Activated CD4-positive, alpha-beta T cell treated with anti-CD3 and anti-CD28 coated beads, Interleukin-2, amount 50 U/mL, for 4 hours (primary cell): ENCODE measurements at places on chromosomes 4 and X.

- DNase-seq = no peak
Observed at GRCh38 chr4:123121241-123121907, 199.0 kb upstream of the NUDT6 start.

DNA sequence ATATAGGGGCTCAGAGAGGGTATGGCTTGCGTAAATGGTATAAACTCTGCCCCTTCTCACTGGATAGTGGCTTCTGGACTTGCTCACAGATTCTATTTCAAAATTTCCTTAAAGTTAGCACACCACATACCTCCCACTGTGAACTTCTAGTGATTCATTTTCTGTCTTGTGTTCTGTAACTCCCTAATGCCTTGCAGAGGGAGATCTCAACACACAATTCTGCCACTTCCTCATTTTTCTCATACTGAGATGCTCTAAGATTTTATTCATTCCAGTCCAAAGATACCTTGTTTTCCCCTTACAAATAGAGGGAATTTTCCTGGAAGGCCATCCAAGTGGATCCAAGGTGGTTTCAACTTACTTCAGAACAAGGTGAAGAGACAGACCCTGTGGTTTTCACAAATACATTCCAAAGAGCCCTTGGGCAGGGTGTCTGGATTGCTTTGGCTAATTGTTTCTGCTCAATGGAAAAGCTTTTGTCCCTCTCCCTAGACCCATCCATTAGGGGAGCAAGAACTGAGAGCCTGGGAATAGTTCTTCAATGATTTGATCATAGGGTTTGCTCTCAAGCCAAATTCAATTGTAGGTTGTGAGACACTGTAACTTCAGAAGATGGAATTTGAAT is 52.1 kb upstream of the CAPN6 start:
- DNase-seq = no peak

- DNase-seq = no peak
Observed at GRCh38 chrX:74346088-74346487, 42.1 kb downstream of the ZCCHC13 start.

DNA sequence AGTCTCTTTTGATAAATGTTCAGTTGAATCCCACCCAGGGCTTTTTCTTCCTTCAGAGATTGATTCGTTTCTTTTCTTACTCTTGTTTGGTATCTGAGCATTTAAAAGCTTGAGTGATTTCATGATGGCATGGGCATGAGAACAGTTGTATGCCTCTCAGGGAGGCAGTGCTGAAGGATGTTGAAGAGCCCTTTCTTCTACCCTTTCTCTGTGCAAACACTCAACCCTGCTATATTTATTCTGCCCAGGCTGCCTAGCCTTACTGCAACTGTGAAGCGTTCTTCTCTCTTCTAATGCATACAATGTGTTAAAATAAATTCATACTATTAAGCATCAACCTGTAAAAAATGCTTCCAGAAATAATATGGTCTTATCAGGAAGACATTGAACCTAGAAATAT is 367.6 kb upstream of the LCORL start:
- DNase-seq = no peak

DNA sequence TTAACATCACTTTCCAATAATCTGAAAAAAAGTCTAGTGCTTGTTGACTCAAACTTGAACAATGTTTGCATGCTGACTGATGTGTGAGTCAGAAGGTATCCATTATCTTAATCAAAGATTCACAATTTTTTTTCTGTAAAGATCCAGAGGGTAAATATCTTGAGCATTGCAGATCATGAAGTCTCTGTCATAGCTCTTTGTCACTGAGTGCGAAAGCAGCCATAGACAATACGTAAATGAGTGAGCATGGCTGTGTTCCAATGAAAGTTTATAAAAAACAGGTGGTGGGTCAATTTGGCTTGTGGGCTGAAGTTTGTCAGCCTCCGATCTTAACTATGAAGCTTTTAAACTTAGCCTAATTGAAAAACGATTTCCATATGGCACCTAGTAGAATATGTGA is 37.7 kb downstream of the NHS start:
- DNase-seq = no peak

- DNase-seq = no peak
Observed at GRCh38 chr4:184382189-184382846, 92.0 kb downstream of the IRF2 start.

GRCh38 chr4:30341731-30342130 is 378.4 kb upstream of the PCDH7 start:
- DNase-seq = no peak

GRCh38 chr4:87622303-87622702 is 14.0 kb downstream of the DSPP start:
- no peak for DNase-seq

DNA sequence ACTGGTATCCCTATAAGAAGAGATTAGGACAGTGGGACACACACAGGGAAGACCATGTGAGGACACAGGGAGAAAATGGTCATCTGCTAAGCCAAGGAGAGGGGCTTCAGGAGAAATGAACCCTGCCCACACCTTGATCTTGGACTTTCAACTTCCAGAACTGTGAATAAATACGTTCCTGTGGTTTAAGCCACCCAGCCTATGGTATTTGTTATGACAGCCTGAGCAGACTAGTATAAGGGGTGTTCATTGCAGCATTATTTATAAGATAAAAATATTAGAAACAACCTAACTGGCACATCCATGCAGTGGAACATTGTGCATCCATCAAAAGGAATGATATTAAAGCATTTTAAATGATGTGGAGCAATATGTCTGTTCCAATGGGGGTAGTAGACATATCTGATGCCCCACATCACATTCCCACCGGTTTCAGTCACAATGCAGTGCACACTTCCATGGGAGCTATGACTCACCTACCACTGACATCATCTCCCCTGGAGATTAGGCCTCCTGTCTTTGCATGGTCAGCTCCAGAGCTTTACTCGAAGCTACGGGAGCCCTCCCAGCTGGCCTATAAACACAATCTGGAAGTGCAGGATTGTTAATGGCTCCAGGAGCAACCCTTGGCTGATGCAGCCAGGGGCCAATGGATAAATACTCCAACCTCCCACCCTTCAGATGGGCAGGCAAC is 38.9 kb upstream of the MAMLD1 start:
- no peak for DNase-seq

GRCh38 chr4:94856030-94856429 is 98.3 kb downstream of the BMPR1B start:
- DNase-seq = no peak

- DNase-seq = no peak
Observed at GRCh38 chr4:151045907-151046306, 30.8 kb upstream of the LRBA start.

- DNase-seq = no peak
Observed at GRCh38 chrX:136742721-136743379, 37.9 kb downstream of the ARHGEF6 start.

DNA sequence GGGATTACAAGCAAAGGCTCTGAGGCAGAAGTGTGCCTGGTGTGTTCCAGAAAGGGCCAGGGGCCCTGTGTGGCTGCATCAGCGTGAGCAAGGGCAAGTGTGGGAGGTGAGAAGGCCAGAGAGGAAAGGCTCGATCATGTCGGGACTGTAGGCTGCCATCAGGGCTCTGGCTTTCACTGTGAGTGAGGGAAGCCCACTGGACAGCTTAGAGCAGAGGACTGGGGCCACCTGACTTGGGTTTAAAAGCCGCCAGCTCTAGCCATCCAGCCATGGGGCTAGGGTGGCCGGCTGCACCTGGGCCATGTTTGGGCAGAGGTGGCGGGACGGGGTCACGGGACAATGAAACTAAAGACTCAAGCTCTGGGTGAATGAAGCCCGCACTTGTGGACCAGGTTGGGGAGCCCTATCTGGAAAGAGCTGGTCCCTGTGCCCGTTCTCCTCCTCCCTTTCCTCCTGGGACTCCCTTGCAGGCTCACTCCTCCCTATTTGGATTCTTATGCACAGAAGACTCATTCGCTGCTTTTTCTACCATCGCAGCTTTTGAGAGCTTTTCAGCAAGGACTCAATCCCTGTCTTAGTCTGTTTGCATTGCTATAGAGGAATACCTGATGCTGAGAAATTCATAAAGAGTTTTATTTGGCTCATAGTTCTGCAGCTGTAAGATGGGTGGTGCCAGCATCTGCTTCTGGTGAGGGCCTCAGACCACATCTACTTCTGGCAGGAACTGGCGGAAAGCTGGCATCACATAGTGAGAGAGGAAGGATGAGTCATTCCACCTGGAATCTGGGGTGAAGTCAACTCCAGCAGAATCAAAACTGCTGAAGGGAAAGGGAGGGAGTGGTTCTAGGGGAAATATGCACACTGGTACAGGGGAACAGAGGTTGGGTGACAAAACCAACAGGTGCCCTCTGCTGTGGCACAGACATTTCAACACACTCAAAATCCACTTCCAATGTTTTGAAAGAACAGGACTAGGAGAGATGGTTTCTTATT is 15.3 kb downstream of the CTAG1B start:
- no peak for DNase-seq

- DNase-seq = no peak
Observed at GRCh38 chr4:48661391-48661790, 118.7 kb downstream of the FRYL start.

GRCh38 chr4:137384476-137384875 is 147.8 kb downstream of the PCDH18 start:
- DNase-seq = no peak

DNA sequence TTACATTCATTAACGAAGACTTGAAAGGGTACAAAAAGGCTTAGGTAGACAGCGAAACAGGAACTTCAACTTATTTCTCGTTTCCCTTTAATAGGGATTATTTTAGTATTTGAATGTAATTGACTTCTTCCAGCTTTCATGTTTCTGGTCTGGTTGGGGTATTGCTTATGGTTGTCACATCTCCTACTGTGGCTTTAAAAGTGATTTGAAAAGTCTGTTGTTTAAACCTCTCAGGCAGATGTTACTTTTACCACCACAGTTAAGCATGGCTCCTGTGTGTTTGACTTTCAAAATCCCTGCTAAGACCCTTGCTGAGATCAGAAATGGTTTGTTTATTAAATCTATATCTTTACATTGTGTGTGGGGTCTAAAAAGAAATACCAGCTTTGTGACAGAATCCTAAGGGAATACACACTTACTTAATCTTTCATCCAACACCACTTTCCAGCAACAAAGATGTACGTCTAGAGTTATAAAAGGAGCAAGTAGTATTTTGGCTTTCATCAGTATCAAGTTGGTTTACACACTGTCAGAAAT is 661.2 kb downstream of the FAT4 start:
- no peak for DNase-seq

- no peak for DNase-seq
Observed at GRCh38 chr4:7003176-7003878, 39.8 kb upstream of the TADA2B start.

- DNase-seq = no peak
Observed at GRCh38 chrX:129516402-129516801, 6.9 kb downstream of the SMARCA1 start.

GRCh38 chr4:71992571-71993312 is 39.1 kb upstream of the NPFFR2 start:
- DNase-seq = no peak

DNA sequence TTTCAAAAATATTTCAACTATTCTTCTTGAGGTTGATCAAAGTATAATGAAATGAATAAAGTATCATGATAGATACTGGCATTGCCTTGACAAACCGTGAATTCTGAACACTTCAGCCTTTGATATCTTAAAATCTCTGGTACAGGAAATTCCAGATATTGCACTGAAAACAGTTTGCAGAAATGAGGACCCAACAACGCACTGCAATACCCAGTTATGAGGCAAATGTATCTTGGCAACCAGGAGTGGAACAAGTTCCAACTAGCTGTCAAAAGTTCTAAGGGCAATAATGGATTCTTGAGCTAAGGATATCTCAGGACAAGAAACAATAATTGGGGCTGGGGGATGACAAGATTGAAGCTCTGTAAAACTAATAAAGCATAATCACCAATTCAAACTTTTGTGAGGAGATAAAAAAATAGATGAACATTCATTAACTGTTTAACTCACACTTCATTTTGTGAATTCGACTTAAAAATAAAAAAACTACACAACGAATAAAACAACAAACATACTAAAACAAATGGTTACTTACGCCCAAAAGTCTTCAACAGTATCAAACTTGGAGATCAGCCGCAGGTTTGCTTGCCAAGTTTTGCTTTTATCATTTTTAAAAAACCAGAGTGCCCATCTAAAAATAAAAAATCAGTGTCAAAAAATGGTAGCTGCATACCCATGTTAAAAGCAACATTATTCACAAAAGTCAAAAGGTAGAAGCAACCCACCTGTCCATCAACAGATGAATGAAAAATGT is 38.1 kb downstream of the EIF4E start:
- DNase-seq = no peak

DNA sequence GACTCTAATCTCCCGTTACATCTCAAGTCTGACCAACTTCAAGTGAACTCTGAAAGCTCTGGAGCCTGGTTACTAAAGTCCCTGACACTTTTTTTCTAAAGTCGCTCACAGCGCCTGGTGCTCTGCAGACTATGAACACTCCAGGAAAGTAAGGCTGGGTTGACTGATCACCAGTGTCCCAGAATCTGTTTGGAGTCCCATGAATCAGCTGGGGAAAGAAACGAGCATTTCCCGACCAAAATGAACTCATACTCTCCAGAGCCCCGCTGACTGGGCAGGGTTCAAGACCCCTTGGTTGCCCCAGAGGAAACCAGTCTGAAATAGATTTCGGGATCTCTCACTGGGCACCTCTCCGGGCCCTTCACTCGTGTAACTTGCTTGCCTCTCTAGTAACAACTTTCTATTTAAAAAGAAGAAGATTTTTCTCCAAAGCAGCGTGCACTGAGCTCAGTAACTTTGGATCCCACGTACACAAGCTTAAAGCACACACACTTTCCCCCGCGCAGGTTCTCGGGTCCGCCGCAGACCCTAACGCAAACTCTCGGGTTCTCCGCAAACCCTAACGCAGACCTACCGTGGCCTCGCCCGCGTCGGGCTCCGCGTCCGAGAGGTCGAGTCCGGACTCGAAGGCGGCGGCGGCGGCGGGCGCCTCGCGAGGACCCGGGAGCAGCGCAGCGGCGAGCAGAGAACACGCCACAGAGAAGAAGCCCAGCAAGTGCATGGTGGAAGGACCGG is 964 bp downstream of the VEGFC start:
- no peak for DNase-seq

DNA sequence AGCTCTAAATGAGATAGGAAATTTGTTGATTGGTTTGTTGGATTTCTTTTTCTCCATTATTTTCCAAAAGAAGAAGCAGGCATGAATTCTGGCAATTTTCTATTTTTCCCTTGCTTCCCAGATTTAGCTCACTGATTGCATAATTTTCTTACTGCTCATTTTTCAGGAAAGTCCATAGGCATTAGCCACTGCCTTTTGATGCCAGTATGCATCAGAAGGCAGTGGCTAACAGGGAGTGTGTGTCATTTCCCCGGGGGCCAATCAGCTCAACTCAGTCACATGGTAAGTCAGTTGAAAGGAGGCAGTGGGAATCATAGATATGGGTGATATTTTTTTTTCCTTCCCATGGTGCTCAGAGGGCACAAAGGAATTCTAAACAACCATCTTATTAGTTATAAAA is 156.7 kb downstream of the TRIML1 start:
- no peak for DNase-seq

- DNase-seq = no peak
Observed at GRCh38 chr4:23062188-23062587, 369.5 kb downstream of the GBA3 start.

DNA sequence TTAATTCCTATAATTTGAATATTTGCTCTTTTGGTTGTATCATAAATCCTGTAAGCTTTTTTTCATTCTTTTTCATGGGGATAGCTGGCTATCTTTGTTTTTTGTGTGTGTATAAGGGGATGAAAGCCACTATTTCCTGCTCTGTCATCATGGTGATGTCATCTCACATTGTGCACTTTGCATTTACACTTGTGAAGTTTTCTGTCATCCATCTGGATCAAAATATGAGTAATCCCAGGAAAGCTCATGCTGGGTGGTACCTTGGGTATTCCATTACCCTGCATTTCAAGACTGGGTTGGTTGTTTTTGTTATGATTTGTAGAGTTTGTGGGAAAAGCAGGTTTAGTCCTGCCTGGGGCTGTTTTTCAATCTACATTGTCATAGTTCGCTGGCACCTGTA is 367.3 kb downstream of the CHIC1 start:
- DNase-seq = no peak
